ENCODE measurements at places on chromosomes 5 and 9.
A peak's percentile ranks its signal among the peaks of the same experiment; 100 is the strongest.

DNA sequence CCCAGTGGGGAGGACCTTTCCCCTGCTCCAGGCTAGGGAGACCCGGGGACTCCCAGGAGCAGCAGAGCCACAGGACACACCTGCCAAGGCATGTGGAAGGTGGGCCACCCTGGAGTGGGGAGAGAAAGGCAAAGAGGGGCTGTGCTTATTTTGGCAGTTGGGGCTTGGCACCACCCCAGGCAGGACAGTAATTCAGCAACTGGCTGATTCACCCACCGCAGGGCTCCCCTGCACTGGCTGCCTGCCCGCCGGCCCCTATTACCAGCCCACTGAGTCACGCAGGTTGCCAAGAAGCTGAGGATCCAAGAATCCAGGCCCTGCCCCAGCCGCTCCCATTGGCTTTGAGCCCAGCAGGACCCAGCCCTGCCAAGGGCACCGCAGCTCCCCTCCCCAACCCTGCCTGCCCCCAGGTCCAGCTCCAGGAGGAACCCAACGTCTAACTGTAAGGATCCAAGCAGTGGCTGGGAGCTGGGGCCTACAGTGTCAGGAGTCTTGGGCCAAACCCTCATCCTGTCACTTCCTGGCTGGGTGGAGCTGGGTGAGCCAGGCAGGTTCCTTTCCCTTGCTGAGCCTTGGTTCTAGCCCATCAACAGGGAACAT, 14.2 kb upstream of the RALGDS start:
- DNase-seq: peak; percentile 52

- no peak for DNase-seq
Observed at GRCh38 chr5:145818604-145819003, 16.5 kb downstream of the PRELID2 start.

DNA sequence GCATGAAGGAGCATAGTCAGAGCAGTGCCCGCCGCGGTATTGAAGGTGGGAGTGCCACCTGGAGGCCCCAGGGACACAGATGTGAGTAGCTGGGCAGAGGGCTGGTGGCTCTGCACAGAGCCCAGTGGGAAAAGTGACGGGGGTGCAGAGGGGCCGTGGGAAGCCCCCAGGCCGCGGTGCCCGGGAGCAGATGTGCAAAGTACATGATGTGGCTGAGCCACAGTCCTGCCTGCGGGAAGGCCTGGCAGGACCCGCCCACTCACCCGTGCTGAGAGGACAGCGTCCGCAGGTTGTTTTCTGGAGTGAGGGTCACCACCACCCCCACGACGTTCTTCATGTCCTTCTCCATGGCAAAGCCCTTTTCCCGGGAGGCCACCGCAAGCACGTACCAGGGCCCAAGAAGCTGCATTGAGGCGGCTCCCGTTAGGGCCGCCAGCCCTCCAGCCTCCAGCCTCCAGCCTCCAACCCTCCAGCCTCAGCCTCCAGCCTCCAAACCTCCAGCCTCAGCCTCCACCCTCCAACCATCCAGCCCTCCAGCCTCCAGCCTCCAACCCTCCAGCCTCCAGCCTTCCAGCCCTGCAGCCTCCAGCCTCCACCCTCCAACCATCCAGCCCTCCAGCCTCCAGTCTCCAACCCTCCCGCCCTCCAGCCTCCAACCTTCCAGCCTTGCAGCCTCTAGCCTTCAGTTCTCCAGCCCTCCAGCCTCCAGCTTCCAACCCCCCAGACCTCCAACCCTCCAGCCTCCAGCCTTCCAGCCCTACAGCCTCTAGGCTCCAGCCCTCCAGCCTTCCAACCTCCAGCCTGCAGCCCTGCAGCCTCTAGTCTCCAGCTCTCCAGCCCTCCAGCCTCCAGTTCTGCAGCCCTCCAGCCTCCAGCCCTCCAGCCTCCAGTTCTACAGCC, 914 bp downstream of the LCN6 start:
- no peak for DNase-seq

DNA sequence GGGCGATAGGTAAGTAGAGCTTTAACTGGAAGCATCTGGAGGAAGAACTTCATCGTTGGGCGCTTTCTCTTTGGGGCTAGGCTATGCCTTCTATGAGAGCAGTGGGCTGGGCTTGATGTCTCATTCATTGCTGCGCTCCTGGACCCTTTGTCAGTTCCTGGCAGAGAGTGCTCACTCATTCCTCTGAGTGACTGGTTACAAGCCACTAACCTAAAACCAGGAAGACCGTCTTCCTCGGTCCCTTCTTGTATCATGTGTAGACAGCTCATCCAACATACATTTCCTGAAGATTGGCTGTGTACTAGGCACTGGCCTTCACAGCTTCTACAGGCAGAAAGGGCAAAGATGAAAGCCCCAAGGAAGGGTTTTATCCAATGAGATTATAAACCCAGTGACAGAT, 6.4 kb downstream of the SWI5 start:
- DNase-seq: no peak

All from GM04503 (cell line).